ENCODE measurements at places on chromosomes 13 and 19. TPM values are rescaled to one million over a fixed set of nuclear protein-coding genes. Genes with fewer than 3 reads are reported as not detected.

CD70 gene
- 116 TPM for total RNA-seq

CTXN1 gene
- total RNA-seq, result 12.0 TPM

IL17D gene
- total RNA-seq, result 1.4 TPM

FLT3LG gene
- 6.1 TPM for total RNA-seq

FLT1 gene
- total RNA-seq, result 12.1 TPM

ZNF772 gene
- total RNA-seq, result 12.3 TPM

SLC1A6 gene
- total RNA-seq, result not detected

BORA gene
- 9.2 TPM for total RNA-seq

PLPPR3 gene
- 0.03 TPM for total RNA-seq

FBXO17 gene
- total RNA-seq, result 23.3 TPM

KCNC3 gene
- 1.5 TPM for total RNA-seq

LINGO3 gene
- total RNA-seq, result 0.23 TPM

SIGLEC5 gene
- total RNA-seq, result not detected

SF3A2 gene
- total RNA-seq, result 90.3 TPM

LILRB5 gene
- not detected for total RNA-seq

IL12RB1 gene
- total RNA-seq, result 0.48 TPM

PSG11 gene
- total RNA-seq, result not detected

CAPN12 gene
- 0.91 TPM for total RNA-seq

SLC7A9 gene
- total RNA-seq, result not detected

PPM1N gene
- total RNA-seq, result 2.8 TPM

RBM42 gene
- 86.8 TPM for total RNA-seq

TMEM86B gene
- total RNA-seq, result 3.1 TPM

POSTN gene
- total RNA-seq, result 1.6 TPM

FAM216B gene
- total RNA-seq, result not detected

LILRA1 gene
- total RNA-seq, result not detected

B9D2 gene
- 16.3 TPM for total RNA-seq

ZNF613 gene
- total RNA-seq, result 1.7 TPM

PRR19 gene
- 1.6 TPM for total RNA-seq

C19orf38 gene
- not detected for total RNA-seq

CATSPERD gene
- not detected for total RNA-seq

CYP2A6 gene
- not detected for total RNA-seq

FPR1 gene
- not detected for total RNA-seq

FUT1 gene
- total RNA-seq, result 3.2 TPM

PLA2G4C gene
- total RNA-seq, result not detected

MATK gene
- not detected for total RNA-seq

APOC4 gene
- total RNA-seq, result not detected

ZNF724 gene
- 23.0 TPM for total RNA-seq

LRRC63 gene
- total RNA-seq, result 0.13 TPM

MTIF3 gene
- total RNA-seq, result 57.5 TPM

All from A375 (cell line).